ENCODE measurements at places on chromosomes 3 and 15.

DNA sequence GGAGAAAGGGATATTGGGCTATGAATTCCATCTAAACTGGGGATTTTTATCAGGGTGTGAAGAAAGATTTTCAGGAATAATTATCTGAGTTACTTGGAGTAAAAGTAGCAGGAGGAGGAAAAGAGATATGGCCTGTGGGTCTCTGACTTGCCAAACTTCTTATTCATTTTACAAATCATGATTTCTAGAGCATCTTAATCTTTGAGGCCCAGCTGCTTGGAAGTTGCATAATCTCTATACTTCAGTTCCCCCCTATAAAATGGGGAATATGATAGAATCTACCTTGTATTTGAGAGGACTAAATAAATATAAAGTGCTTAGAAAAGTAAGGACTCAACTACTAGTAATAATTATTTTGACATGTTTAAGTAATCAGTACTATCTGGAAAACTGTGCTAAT is 11.0 kb upstream of the GABPB1 start:
- H3K27ac ChIP-seq, result no peak overlapping the region
- H3K27me3 ChIP-seq, result no peaks in the 10 kb centered on the region
- no peak for DNase-seq
- no peaks in the 10 kb centered on the region for H3K4me1 ChIP-seq

DNA sequence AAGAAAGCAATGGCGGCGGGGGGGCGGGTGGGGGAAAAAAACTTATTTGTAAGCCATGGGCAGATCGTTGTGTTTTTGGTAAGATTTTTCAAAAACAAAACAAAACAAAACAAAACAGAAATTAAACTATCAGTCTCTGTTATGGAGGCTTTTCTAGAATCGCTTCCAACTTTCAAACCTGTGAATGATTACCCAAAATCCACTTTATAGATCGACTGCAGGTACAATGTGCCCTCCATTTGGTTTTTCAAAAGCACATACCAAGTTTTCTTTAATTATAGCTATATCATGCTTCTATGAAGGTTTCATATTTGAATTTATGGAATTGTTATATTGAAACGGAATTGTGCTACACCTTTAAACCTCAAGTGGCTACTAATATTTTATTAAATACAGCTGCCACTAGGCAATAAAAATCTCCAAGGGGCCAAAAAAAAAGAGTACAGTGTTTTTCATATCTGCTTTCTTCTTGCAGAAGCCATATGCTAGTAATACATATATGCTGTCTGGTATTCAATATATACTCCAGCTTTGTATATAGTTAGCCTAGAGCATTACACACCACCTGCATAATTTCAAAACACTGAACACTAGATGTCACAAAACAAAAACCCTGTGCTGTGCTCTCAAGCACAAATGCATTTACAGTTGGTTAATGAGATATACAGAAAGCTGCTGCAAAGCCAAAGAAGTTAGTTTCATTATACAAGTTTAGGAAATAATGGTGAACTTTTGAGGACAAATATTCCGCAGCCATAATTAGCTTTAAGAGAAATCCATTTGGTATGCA is 683.8 kb upstream of the NR2F2 start:
- H3K36me3 ChIP-seq, result no peaks in the 10 kb centered on the region
- no peaks in the 10 kb centered on the region for H3K4me1 ChIP-seq
- DNase-seq, result no peak
- H3K27me3 ChIP-seq, result no peaks in the 10 kb centered on the region

DNA sequence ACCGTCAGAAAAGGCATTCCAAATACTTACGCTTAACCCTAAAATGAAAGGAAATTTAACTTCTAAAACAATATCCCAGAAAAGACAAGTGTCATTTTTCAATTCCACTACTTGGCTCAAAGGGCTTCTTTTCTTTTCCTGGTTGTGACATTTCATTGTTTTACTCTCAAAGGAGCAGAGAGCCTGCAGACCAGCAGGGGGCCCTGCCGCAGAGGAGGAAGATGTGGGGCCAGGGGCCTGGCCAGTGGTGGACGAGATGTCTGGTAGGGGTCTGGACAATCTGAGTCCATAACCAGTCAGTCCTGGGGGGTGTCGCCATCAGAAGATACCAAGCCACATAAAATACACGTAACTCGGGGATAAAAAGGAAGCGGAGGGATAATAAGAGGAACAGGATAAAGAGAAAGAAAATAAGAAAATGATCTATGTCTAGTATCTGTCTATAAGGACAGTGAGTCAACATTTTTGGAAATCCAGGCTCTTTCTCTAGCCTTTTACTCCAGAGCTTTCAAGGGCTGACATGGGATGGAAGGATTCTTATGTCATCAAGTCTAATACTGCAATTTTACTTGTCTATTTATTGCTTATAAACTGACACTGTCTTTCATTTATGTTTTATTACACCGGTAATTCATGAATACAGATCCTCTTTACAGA is 54.2 kb upstream of the ARHGEF3 start:
- H3K4me3 ChIP-seq, result no peak overlapping the region
- no peaks in the 10 kb centered on the region for H3K4me1 ChIP-seq
- H3K27me3 ChIP-seq, result no peaks in the 10 kb centered on the region
- H3K36me3 ChIP-seq, result no peaks in the 10 kb centered on the region
- H3K27ac ChIP-seq, result no peak overlapping the region

DNA sequence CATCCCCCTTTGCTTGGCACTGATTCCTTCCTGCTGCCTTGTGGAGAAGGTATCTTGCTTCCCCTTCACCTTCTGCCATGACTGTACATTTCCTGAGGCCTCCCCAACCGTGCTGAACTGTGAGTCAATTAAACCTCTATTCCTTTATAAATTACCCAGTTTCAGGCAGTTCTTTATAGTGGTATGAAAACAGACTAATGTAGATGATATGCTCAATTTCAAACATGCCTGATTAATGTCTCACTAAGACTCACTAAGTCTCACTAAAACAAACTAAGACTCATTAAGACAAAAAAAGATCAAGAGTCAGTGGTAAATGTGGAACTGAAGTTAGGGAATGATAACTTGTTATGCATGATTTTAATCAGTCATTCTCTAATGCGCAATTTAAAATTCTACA is 606.6 kb downstream of the RBMS3 start:
- no peak overlapping the region for H3K4me3 ChIP-seq
- no peak for DNase-seq
- no peaks in the 10 kb centered on the region for H3K27me3 ChIP-seq
- H3K4me1 ChIP-seq, result no peaks in the 10 kb centered on the region

DNA sequence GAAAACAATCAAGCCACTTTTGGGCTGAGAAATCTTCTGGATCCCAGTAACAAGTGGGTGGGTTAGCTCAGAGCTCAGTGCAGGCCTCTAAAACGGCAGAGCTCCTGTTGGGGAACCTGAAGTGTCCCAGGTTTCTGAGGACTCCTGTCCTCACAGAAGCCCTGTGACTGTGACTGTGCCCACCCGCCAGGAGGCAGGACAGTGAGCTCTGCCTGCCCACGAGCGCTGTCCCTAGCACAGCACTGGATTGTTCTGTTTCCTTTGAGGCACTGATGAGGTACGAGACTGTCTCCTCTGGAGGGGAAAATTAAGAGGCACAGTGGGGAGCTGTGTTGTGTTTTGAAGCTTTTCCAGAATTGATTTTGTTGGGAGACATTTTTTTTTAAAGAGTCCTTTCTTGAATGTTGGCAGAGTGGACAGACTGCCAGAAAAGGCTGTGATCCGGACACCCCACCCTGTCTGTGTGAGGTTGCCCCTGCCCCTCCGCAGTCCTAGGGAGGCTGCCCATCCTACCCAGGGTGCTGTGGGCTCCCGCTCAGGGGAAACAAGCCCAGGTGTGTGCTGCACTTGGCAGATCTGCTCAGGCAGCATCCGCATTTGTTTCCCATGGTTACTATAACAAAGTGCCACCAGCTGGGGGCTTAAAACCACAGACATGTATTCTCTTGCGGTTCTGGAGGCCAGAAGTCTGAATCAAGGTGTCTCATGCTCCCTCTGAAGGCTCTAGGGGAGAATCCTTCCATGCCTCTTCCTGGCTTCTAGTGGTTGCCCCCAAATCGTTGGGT is 66.6 kb upstream of the LARS2 start:
- no peak for DNase-seq
- H3K4me3 ChIP-seq, result no peak overlapping the region
- no peaks in the 10 kb centered on the region for H3K27me3 ChIP-seq
- no peak overlapping the region for H3K27ac ChIP-seq
- no peaks in the 10 kb centered on the region for H3K36me3 ChIP-seq
- H3K4me1 ChIP-seq, result no peaks in the 10 kb centered on the region

GRCh38 chr3:142088522-142088921 is 60.8 kb downstream of the TFDP2 start:
- H3K27me3 ChIP-seq, result no peaks in the 10 kb centered on the region
- no peaks in the 10 kb centered on the region for H3K4me1 ChIP-seq
- DNase-seq, result peak; percentile 12
- H3K36me3 ChIP-seq, result peaks cover 2% of the 10 kb centered on the region

GRCh38 chr3:43028678-43029490 is 49.8 kb downstream of the GASK1A start:
- no peaks in the 10 kb centered on the region for H3K27me3 ChIP-seq
- no peak overlapping the region for H3K4me3 ChIP-seq
- no peak overlapping the region for H3K27ac ChIP-seq
- H3K4me1 ChIP-seq, result no peaks in the 10 kb centered on the region

Measured in kidney (tissue), 22 donors.